ENCODE measurements at places on chromosomes 5 and 9.

GRCh38 chr5:57176350-57176857 is 2.5 kb downstream of the GPBP1 start:
- no peak for DNase-seq

GRCh38 chr9:131578731-131579504 is 33.6 kb downstream of the PRRT1B start:
- no peak for DNase-seq

DNA sequence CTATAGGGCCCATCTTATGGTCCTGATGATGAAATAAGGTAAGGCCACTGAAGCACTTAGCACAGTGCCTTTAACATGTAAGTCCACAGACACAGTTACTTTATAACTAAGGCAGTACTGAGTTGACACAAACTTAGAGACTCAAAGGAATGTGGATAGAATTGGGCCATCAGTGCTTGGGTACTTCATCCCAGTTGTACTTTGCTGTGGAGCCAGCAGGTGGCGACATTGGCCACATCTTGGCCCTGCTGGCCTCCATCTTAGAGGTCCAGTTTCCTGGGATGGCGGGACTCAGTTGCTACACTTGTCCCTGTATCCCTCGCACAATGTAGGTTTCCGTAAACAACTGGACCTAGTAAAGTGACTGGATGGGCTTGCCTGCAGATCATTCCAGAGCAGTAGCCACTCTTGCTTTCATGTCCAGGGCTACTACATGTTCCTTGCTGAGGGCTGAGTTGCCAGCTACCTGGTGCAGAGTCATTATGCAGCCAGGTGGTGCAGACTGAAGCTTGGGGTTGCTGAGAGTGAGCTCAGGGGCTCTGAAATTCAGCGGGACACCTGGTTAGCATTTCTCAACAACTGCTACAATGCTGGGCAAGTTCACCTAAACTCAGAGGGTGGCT is 10.6 kb downstream of the MTAP start:
- DNase-seq, result no peak

DNA sequence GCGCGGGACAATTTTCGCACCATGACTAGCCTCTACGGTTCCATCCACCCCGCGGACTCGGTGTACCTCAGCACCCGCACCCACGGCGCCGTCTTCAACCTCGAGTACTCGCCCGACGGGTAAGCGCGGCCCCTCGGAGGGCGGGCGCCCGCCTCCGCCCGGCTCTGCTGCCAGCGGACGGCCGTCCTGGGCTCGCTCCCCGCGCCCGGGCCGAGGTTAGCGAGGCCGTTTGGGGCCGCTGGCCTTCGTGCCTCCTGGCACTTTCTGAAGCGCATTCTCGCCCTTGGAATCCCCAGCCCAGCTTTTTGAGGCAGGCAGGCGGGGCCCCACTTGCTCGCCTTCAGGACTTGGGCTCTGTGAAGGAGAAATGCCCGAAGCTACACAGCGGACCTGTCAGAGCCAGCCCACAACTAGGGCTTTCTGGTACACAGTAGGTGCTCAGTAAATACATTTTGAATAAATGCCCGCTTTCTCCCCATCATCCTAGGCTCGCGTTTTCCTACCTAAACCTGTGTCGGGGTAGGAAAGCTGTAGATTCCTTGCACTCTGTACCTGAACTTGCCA is 772 bp downstream of the DCAF10 start:
- no peak for DNase-seq

- DNase-seq, result no peak
These were observed 91.8 kb downstream of the OXCT1 start for GRCh38 chr5:41778410-41778809.

- no peak for DNase-seq
These were observed 28.0 kb upstream of the ARL14EPL start for GRCh38 chr5:116004248-116004647.

GRCh38 chr9:81103597-81104471 is 585.5 kb downstream of the TLE1 start:
- DNase-seq, result no peak

DNA sequence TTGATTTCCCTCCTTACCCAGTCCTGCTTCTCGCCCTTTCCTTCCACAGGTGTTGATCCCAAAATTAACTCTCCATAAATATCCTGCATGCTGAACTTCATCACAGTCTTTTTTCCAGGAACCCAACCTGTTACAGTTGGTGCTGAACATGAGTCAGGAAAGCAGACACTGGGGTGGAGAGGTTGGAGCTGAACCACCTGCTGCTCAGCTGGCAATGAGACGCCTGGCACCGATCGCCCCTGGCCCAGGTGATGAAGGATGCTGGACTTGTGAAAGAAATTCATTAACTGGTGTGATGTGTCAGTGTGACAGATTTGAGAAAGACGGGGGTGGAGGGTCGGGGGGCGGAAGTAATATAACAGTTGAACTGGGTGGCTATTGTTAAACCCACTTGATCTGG is 30.6 kb downstream of the CPLX2 start:
- no peak for DNase-seq

GRCh38 chr5:123916345-123917121 is 404.6 kb downstream of the CSNK1G3 start:
- no peak for DNase-seq

DNA sequence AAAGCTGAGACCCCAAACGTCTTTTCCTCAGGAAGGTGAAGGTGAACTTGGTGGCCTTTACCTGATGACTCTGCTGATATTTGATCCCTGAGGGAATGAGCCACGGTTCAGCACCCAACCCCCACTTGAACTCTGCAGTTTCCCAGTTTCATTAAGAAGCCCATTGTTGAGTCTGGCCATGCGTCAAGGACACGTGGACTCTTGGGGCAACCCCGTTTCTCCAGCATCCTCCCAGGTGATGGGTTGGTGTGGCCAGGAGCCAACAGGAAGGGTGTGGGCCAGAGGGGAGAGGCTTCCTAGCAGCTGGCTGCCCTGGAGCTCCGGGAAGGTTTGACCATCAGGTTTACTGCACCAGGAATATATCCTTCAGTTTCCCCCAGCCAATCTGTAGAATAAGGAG is 59.5 kb upstream of the GNE start:
- DNase-seq, result no peak

DNA sequence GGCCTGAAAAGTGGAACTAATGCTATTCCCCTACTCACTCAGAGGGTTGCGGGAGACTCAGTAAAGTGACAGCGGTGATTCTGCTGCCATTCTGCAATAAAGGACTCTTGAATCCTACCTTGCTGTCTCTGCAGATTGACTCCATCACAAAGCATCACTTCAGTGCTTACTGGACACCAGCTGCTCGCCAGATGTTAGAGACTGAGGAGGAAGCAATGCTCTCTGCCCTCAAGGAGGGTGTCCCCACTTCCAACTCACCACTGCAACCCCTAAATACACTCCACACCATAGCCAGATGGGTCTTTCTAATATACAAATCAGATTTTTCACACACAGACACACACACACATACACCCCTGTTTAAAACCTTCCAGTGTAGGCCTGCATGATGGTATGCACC is 21.4 kb downstream of the TTLL11 start:
- no peak for DNase-seq

- DNase-seq, result no peak
These were observed 475.6 kb downstream of the DMRTA1 start for GRCh38 chr9:22922222-22922621.

DNA sequence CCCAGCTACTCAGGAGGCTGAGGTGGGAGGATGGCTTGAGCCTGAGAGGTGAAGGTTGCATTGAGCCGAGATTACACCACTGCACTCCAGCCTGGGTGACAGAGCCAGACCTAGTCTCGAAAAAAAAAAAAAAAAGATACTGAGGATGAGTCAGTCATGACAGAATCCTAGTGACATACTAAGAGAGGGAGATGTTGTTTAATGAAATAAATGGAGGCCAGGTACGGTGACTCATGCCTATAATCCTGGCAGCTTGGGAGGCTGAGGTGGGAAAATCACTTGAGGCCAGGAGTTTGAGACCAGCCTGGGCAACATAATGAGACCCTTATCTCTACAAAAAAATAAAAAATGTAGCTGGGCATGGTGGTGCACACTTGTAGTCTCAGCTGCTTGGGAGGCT is 107.2 kb downstream of the ZFAND5 start:
- DNase-seq, result no peak

GRCh38 chr9:125630436-125630835 is 76.6 kb downstream of the MAPKAP1 start:
- no peak for DNase-seq

DNA sequence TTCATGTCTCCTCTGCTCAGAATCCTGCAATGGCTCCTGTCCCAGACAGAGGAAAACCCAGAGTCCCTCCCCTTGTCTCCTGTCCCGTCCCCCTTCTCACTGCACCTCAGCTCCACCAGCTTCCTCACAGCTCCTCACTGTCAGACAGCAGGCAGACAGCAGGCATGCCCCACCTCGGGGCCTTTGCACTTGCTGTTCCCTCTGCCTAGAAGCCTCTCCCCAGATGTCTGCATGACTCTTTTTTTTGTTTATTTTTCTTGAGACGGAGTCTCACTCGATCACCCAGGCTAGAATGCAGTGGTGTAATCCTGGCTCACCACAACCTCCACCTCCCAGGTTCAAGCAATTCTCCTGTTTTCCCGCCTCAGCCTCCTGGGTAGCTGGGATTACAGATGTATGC is 8.8 kb upstream of the SLC6A7 start:
- no peak for DNase-seq

- DNase-seq, result no peak
These were observed 344.8 kb downstream of the CSNK1G3 start for GRCh38 chr5:123856766-123857165.

DNA sequence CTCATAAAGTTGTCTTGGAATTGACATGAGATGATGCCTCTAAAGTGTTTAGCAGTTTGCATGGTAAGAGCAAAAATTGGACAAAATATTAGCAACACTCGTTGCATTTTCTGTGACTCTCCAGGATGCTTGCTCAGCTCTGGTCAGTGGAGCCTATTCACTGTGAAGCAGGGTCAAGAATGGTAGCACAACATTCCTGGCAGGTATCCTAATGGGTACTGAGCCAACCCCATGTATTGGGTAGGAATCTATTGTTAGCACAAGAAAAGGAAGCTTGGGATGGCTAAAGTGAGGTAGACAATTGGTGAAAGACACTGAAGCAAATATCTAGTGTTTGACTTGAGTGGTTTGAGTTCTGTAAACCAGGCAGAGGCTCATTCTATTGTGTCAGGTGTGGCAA is 10.4 kb upstream of the ACTBL2 start:
- DNase-seq, result no peak

GRCh38 chr5:82560561-82560960 is 282.4 kb upstream of the RPS23 start:
- DNase-seq, result no peak

GRCh38 chr9:89755821-89756220 is 151.0 kb downstream of the GADD45G start:
- no peak for DNase-seq

DNA sequence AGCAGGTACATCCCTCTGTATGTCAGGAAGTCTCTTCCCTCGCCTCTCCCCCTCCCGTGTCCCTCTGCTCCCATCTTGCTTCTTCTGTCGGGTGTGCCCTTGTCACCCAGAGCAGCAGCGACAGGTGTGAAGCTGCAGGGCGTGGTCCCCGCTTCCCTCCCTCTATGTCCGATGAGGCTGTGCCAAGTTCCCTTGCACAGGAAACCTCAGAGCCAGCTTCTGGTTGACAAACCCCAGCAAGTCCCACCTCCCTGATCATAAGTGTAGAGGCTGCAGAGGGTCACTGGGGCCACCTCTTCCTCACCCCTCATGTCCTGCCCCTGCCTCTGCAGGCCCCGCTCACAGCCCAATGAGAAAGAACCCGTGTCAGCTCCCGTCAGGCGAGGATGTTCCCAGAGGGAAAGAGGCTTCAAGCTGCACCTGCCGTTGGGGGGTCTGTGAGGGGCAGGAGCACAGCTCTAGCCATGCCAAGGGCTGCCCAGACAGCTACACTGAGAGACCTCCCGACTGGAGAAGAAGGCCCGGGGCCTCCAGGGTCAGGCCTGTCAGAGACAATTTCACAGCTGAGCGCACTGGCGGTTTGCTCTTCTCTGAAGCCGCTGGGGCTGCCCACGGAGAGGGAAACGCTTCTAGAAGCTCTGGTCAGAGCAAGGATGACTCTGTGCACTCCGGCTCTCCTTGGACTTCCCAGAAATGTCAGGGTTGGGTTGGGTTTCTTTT is 73.3 kb downstream of the AK8 start:
- DNase-seq, result no peak

DNA sequence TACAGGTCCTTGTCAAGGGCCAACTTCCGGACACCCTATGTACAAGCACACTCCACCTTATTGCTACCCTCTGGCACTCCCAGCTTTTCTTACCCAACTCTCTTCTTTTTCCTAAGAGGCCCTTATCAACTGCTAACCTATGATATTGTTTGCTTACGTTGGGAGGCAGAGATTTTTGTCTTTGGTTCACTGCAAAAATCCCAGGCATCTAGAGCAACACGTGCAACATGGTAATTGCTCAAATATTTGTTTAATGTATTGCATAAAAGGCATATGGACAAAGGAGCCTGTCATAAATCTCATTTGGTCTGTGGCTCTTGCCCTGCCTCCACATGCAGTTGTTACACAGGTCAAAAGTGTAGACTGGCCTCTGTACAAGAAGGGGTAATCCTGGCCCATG is 35.8 kb upstream of the ATP10B start:
- DNase-seq, result no peak

- no peak for DNase-seq
These were observed 84.5 kb upstream of the FREM1 start for GRCh38 chr9:14994738-14995137.

DNA sequence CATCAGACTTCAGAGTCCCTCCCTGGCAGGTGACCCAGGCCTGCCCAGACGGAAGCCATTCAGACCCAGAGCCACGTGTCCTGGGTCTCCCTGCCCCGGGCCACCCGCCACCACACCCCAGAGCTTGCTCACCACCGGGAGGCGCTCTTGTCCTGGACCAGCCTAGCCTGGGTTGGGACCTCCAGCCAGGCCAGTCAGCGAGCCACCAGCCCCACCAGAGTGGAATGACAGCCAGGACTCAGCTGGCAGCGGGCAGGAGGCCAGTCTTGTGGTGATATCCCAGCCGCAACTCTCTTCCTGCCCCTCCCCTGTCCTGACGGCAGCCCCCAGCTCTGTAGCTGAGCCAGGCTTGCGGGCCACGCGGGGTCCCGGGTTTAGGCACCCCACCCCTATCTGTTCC is 1.7 kb upstream of the PTGDS start:
- no peak for DNase-seq

Measured in iPS DF 19.7 (cell line).